ENCODE measurements at places on chromosomes 5 and 9.

GRCh38 chr5:127316011-127316410, 25.4 kb downstream of the MEGF10 start:
- H3K36me3 ChIP-seq, result no peaks in the 10 kb centered on the region
- H3K4me1 ChIP-seq, result peaks cover 16% of the 10 kb centered on the region
- H3K4me3 ChIP-seq, result no peak overlapping the region

GRCh38 chr9:118362596-118362995, 658.4 kb downstream of the TLR4 start:
- no peaks in the 10 kb centered on the region for H3K27me3 ChIP-seq
- DNase-seq, result no peak
- no peaks in the 10 kb centered on the region for H3K36me3 ChIP-seq
- H3K4me1 ChIP-seq, result no peaks in the 10 kb centered on the region
- H3K4me3 ChIP-seq, result no peak overlapping the region

- H3K27me3 ChIP-seq, result no peaks in the 10 kb centered on the region
- no peak overlapping the region for H3K27ac ChIP-seq
- DNase-seq, result no peak
- no peaks in the 10 kb centered on the region for H3K36me3 ChIP-seq
- no peak overlapping the region for H3K4me3 ChIP-seq
These were observed 258.8 kb upstream of the ZNF608 start for GRCh38 chr5:125005266-125005665.

DNA sequence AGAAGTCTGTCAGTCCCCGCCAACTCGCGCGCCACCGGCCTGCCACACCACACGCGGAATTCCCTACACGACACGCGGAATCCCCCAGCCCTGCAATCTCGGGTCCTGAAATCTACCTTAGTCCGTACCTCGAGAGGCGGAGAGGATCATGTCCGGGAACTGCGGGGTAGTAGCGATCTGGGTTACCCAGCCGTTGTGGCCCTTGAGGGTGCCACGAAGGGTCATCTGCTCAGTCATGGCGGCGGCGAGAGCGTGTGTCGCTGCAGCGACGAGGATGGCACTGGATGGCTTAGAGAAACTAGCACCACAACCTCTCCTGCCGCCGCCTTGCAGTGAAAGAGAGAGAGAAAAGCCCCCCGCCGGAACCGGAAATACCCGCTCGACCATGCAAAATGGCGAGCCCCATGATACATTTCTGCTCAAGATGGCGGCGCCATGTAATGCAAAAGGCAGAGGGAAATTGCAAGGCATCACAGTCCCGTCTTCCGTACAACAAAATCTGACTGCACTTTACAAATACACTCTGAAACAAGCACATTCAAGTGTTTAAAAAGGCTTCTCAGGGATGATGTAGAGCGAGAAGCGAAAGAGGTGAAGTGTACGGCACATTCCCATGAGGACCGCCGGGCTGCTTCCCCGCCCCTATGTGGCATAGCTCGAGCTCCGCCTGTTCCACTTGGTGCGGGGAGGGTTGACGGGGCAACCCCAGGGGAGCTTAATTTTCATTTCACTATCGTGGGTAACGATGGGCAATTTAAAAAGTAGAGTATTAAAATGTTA, at the start of gene RACK1:
Gene RACK1 (minus strand): TSS at position 343 of the 780 bp plus-strand sequence. CDS start 106 bp downstream, at position 237.
- H3K27me3 ChIP-seq, result no peaks in the 10 kb centered on the region
- peaks cover 43% of the 10 kb centered on the region for H3K36me3 ChIP-seq
- H3K4me1 ChIP-seq, result peaks cover 47% of the 10 kb centered on the region
- H3K27ac ChIP-seq, result peak within 1 kb of the TSS; percentile 98
- peak within 1 kb of the TSS; percentile 89 for H3K4me3 ChIP-seq

- H3K4me3 ChIP-seq, result no peak overlapping the region
- H3K27me3 ChIP-seq, result peaks cover 35% of the 10 kb centered on the region
- DNase-seq, result peak; percentile 58
- peaks cover 72% of the 10 kb centered on the region for H3K4me1 ChIP-seq
These were observed 64.8 kb downstream of the HMCN2 start for GRCh38 chr9:130330202-130330862.

GRCh38 chr5:36367524-36367923, 65.8 kb upstream of the RANBP3L start:
- no peak overlapping the region for H3K27ac ChIP-seq
- H3K4me1 ChIP-seq, result no peaks in the 10 kb centered on the region
- no peak overlapping the region for H3K4me3 ChIP-seq
- DNase-seq, result no peak
- no peaks in the 10 kb centered on the region for H3K27me3 ChIP-seq
- H3K36me3 ChIP-seq, result no peaks in the 10 kb centered on the region

- H3K27me3 ChIP-seq, result no peaks in the 10 kb centered on the region
- H3K4me1 ChIP-seq, result peaks cover 22% of the 10 kb centered on the region
- H3K36me3 ChIP-seq, result peaks cover 19% of the 10 kb centered on the region
- H3K4me3 ChIP-seq, result peak overlapping the region; percentile 77
- peak; percentile 80 for DNase-seq
These were observed 646 bp downstream of the SWI5 start for GRCh38 chr9:128276574-128277270.

GRCh38 chr5:91343916-91344315, 39.2 kb downstream of the ARRDC3 start:
- no peaks in the 10 kb centered on the region for H3K27me3 ChIP-seq
- no peak overlapping the region for H3K4me3 ChIP-seq
- no peaks in the 10 kb centered on the region for H3K36me3 ChIP-seq
- DNase-seq, result peak; percentile 63
- H3K4me1 ChIP-seq, result no peaks in the 10 kb centered on the region

DNA sequence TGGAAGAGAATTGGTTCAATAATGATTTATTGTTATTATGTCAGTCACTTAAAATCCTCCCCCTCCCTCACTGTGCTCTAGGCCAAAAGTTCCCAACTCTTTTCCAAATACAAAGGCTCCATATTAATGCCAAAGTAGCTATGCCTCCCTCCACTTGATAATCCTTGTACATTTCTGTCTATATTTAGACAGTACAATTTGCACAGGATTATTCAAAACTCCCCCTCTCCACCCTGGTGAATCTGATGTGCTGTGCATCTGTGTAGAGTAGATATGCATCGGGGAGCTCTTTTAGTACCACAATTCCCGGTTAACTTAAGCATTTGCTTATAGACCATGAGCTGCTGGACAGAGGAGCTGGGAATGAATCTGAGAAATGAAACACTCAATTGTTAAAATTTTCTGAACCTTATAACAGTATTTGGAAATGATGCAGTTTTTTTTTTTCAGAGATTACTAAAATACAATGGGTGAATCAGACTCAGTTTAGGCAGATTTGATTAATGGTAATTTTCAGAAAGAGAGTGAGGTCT, 27.6 kb downstream of the GLRA1 start:
- H3K4me1 ChIP-seq, result peaks cover 8% of the 10 kb centered on the region
- H3K36me3 ChIP-seq, result no peaks in the 10 kb centered on the region
- peak; percentile 4 for DNase-seq
- no peak overlapping the region for H3K27ac ChIP-seq
- no peak overlapping the region for H3K4me3 ChIP-seq

Measured in muscle of leg (tissue), 16 donors.